ENCODE measurements at places on chromosomes 3 and 15. TPM values are rescaled to one million over a fixed set of nuclear protein-coding genes. Genes with fewer than 3 reads are reported as not detected.

ENTPD3 gene
- total RNA-seq = 0.38 TPM

ZNF662 gene
- 6.6 TPM for total RNA-seq

CPNE9 gene
- not detected for total RNA-seq

RIOX2 gene
- 14.2 TPM for total RNA-seq

Data from cardiac septum (tissue), 1 donor.